ENCODE measurements at places on chromosomes 16 and 17. TPM values are rescaled to one million over a fixed set of nuclear protein-coding genes. Genes with fewer than 3 reads are reported as not detected.
A peak's percentile ranks its signal among the peaks of the same experiment; 100 is the strongest.

- no peak for ATAC-seq
Observed at GRCh38 chr17:58285422-58285810, 4.7 kb upstream of the MPO start.

EPX gene
- total RNA-seq: not detected

DNA sequence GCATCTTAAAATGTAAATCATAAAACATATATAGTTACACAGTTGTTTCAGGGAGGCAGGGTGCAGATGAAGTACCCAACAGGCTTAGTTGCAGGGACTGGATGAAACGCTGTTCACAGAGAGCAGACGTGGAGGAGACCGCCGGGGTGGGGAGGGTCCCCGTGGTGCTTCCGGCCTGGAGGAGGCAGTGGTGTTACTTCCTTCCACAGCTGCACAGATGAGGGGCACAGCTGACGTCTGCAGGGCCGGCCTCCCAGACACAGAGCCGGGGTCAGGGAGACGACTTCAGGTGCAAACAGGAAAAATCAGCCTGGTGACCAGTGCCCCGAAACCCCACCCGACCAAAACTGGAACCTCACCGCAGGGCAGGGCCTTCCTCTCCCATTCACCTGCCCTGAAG lies 17.1 kb downstream of the SPIRE2 start:
- ATAC-seq: no peak

DNA sequence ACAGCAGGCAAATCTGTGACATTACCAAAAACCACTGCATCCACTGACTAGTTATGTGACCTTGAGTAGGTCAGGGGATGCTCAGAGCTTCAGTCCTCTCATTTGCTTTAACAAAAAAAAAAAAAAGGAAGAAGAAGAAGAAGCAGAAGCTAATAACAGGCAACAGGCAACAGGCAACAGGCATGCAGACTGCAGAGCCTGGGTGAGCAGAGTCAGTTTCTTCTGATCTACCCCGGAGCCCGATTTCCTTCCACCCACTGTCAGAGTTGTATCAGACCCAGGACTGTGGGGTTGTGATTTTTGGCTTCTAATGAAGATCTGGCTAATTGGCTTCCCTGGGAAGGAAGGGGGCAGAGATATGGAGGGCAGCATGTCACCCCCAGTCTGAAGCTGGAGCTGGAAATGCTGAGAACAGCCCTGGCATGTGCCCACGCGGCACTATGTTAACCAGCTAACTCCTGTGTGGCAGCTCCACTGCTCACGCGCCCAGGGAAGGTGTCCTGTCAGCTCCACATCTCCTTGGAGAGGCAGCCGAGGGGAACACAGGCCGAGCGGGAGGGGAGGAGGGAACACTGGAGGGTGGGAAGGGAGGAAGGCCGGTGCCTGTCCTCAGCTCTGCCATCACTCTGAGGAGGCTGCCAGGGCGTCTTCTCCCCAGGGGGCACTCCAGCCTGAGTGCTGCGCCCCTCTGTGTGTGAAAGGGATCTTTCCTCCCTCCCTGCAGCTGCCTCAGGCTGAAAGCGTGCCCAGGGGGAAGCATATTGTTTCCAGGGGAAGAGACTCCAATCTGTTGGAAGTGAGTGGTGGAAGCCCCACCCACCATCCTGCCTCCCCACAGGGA lies 17.6 kb downstream of the SRCIN1 start:
- no peak for ATAC-seq

PRM2 gene
- total RNA-seq: not detected

- peak; percentile 24 for ATAC-seq
Observed at GRCh38 chr17:3666516-3666915, 1.9 kb downstream of the TAX1BP3 start.

DNA sequence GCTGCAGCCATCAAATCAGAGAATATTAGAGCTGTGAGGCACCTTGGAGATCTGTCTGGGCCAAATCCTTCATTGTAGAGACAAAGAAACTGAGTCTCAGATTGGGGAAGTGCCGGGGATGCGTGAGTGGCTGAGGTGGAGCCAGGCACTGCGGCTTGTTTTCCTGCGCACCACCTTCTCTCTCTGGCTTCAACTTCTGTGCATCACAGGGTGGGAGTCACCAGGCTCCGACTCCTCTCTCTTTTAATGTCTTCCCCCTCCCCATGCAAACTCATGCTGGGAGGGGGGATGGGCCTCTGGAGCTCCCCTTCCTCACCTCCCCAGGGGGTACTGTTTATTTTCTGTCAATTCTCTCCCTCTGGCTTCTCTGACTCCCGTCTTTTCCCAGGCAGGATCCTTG lies 8.7 kb upstream of the ETV4 start:
- ATAC-seq: no peak

- ATAC-seq: no peak
Observed at GRCh38 chr17:10984220-10984619, 146.3 kb upstream of the PIRT start.

TBX21 gene
- not detected for total RNA-seq

GRCh38 chr17:32878211-32878610 lies 1.3 kb upstream of the MYO1D start:
- no peak for ATAC-seq

GRCh38 chr17:52120465-52120864 lies 38.0 kb downstream of the CA10 start:
- no peak for ATAC-seq

GRCh38 chr16:70526403-70526802 lies 2.8 kb downstream of the SF3B3 start:
- ATAC-seq: no peak

GRCh38 chr16:87851601-87852000 lies 17.7 kb downstream of the SLC7A5 start:
- no peak for ATAC-seq

DNA sequence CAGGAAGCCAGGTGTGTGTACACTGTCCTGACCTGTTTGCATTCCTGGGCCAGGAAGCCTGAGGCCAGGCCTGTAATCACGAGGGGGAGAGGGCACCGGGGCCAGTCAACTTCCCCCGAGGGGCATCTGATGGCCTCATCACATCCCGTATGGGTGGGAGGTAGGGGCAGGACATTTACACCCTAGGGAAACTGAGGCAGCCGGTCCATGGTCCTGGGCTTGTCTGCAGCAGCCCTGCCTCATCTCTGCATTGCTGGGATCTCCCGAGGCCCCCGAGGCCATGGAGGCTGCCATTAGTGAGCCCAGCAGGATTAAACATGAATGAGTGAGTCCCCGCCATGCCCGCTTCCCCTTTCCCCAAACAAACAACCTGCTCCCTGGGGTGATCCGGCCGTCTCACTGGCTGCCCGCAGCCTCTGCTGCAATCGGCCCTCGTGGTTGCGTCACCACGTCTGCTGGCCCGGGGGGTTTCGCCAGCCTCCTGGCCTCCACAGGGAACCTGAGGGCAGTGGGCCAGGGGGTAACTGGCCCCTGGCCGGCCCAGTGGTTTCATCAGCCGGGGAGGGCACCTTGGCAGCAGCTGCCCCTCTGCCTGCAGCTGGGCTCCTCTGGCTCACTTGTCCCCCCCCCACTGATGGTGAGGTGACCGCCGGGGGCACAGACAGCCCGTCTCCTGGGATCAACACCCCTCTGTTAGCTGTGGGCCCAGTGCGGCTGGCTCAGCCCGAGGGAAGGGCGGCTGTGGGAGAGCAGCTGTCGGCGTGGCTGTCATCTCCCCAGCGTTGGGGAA lies 88.3 kb upstream of the GSE1 start:
- peak; percentile 30 for ATAC-seq

GPR139 gene
- not detected for total RNA-seq

DNA sequence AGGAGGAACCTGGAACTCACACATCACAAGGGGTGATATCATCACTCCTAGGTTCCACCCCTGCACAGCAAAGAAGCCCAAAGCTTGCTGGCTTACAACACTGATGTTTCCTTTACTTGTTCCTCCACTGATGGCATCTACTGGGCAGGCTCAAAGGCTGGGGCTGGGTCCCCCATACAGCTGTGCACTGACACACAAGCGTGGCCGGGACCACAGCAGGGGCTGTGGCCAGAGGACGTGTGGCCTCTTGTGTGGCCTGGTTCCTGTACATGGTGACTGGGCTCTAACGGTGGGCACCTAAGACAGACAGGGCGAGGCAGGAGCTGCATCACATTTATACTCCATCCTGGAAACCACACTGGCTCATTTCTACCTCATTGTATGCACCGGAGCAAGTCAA lies 264.4 kb upstream of the FOXF1 start:
- ATAC-seq: no peak

MYOCD gene
- 1.3 TPM for total RNA-seq

CDT1 gene
- total RNA-seq: 21.6 TPM

DNA sequence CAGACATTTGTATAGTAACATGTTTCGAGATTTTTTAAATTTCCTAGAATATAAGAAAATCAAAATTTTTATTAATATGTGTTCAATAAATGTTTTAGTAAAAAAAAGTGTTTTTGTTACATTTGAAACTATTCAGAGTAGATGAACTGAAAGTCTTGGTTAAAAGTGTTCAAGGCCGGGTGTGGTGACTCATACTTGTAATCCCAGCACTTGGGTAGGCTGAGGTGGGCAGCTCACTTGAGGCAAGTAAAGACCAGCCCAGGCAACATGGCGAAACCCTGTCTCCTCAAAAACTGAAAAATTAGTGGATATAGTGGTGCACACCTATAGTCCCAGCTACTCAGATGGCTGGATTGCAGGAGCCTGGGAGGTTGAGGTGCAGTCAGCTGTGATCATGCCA lies 16.8 kb upstream of the PHKG2 start:
- peak; percentile 27 for ATAC-seq

APOBR gene
- 0.36 TPM for total RNA-seq

DNA sequence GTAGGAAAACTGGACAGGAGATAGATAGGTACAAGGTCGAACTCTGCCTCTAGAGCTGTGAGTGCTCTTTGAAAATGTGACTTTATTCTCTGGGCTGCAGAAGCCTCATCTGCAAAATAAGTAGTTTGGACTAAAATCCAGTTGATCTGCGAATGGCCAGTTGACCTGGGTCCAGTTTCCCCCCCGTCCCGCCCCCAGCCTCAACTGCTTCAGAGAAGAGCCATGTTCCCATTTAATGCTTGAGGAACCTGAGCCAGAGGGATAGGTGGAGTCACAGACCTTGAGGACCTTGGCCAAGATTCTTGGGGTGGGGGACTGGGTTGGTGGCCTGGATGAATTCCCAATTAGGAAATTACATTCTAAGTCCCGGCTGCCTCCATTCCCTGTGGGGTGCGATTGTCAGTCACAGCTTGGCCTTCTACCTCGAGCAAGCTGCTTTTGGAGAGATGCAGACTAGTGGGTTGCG lies 14.1 kb downstream of the TBX2 start:
- no peak for ATAC-seq

MYH3 gene
- total RNA-seq: 0.52 TPM
